Activated naive CD8-positive, alpha-beta T cell treated with anti-CD3 and anti-CD28 coated beads, Interleukin-2, amount 10 ng/mL, durations not matched to agents 7 days and 5 days (primary cell): ENCODE measurements at places on chromosomes 2 and 18.

GRCh38 chr2:113248997-113249770 lies 29.5 kb downstream of the PAX8 start:
- peak; percentile 81 for DNase-seq

DNA sequence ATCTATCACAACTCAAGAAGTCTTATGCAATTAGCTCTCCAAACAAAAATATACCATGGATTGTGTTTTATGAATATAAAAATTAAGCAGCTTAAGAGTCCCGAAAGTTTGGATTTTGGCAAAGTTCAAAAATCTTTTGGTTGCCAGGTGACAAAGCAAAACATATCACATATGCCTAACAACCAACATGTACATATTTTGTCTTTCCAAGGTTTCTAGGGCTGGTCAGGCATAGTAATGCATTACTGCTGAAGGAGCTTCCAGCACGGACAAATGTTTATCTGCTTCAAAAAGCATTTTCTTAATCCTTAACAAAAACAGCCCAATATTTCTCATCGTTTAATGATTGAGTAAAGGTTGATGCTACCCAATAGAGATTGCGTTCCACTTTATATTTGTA lies 1327.1 kb upstream of the ZEB2 start:
- no peak for DNase-seq

DNA sequence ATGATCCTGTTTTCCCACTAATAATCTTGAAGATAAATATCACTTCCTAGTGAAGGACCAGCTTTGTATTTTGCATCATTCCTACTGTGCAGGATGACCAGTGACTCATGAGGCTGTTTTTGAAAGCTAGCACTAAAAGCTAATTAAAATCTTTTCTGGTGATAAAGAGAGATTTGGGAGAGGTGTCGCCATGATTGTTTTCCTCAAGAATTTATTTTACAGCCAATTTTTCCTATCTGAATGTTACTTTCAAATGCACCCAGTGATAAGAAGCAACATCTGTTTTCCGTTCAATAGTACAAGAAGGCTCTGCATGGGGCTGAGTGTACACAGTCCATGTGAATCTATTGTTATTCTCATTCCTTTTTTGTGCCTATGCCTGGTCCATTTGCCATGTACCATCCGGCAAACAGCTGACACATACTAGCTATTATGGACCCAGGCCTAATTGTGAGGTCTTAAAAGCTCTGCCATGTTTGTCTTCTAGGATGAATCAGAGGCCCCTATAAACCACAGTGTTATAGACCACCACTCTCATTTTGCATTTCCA lies 28.4 kb downstream of the MEIS1 start:
- no peak for DNase-seq

DNA sequence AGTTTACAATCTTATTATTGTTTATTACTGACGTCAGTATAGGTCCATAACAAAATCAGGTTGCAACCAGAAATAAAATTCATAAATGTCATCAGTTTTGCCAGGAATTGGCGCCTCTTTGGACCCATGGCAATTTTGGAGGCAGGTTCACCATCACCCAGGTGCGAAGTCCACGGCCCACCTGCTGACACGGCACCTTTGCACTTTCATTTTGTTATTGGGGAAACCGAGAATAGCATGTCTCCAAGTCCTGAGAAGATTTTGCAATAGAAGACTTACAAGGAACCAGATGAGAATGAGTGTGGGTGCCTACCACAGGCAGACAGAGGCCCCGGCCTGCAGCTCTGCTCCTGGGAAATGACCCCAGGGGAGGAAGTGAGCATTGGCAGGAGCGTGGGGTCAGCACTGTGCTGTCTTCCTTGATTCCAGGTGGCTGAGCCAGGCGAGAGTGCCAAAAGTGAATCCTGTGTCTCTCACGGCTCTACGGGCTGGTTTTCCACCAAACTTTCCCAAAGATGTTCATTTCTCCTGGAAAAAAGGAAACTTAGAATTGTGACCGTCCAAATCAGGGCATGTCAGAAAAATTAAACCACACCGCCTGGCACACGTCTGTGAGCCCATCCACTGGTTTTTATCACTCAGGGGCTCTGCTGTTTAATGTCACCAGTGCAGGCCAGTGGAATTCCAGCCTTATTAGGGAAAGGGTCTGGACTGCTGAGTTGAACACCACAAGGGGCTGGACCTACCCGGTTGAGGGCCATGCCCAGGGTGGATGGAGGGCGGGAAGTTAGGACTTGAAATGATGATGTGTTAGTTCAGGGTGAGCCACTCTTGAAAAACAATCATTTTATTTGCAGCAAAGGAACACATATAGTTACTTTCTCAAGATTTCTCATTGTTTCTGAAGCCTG lies 96.5 kb downstream of the PTGR3 start:
- no peak for DNase-seq

- no peak for DNase-seq
These were observed 32.5 kb downstream of the METTL4 start for GRCh38 chr18:2538844-2539243.
